Spleen (tissue), 13 donors: ENCODE measurements at places on chromosomes 5 and 9. TPM values are rescaled to one million over a fixed set of nuclear protein-coding genes. Genes with fewer than 3 reads are reported as not detected.

The KIF2A gene
- 48.0 TPM for total RNA-seq

The FOXD4L3 gene
- not detected for total RNA-seq

GRCh38 chr5:53334431-53334941 lies 145.9 kb upstream of the FST start:
- no peak for DNase-seq

The DIPK1B gene
- total RNA-seq = 15.1 TPM

DNA sequence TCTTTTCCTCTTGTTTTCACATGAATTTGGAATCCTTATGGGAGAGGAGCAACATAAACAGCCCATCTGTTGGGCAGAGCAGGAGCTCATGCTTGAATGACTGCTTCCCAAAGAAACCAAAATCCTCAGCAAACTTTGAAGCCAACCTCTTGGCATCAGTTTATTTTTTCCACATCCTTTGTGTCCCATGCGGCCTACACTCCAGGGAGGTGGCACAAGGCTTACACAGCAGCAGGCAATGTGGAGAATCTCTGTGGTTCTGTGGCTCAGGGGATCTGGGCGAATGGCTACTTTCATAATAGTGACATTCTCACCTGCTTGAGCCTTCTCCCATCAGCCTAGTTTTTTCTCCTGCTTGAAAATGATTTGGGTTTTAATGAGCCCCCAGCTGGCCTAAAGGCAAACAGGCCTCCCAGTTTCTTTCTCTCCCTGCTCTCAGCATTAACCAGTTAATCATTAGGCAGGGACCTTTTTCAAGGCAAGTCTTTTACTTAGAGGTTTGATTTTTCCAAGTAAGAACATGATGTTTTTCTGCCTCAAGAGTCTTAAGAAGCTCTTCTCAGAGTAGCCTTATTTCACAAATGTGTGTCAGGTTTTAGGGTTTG lies 370.3 kb downstream of the ARHGEF28 start:
- DNase-seq = no peak

- DNase-seq = no peak
Observed at GRCh38 chr5:93294996-93295395, 286.0 kb downstream of the NR2F1-AS1 start.
